ENCODE measurements at places on chromosomes 5 and 9. TPM values are rescaled to one million over a fixed set of nuclear protein-coding genes. Genes with fewer than 3 reads are reported as not detected.

Gene NEURL1B
- total RNA-seq = 4.8 TPM

Gene SELENOP
- total RNA-seq = 1.4 TPM

Gene TAF1L
- total RNA-seq = under 0.01 TPM

Gene SLF1
- 3.6 TPM for total RNA-seq

Gene PCDHB15
- total RNA-seq = 0.50 TPM

Gene TMEFF1
- 0.21 TPM for total RNA-seq

Gene SLC45A2
- 0.14 TPM for total RNA-seq

Gene PCDHA10
- total RNA-seq = 1.6 TPM

Gene SPATA31D3
- not detected for total RNA-seq

Gene ANKHD1
- 114 TPM for total RNA-seq

Gene CPLANE1
- 18.3 TPM for total RNA-seq

Gene IFNK
- total RNA-seq = not detected

Gene ZDHHC11
- total RNA-seq = 5.0 TPM

Gene C7
- total RNA-seq = not detected

Gene DDX4
- total RNA-seq = under 0.01 TPM

Gene PDZD2
- total RNA-seq = 11.5 TPM

Gene SPATA31A3
- total RNA-seq = not detected

Gene SLC1A1
- total RNA-seq = 1.8 TPM

Gene PHF24
- total RNA-seq = 0.68 TPM

Gene INSYN2B
- 0.07 TPM for total RNA-seq

Gene URM1
- total RNA-seq = 19.5 TPM

Gene HAVCR1
- not detected for total RNA-seq

Gene MYMK
- not detected for total RNA-seq

Gene BRD9
- total RNA-seq = 41.8 TPM

Gene WNT8A
- not detected for total RNA-seq

Gene GFI1B
- not detected for total RNA-seq

Gene STPG3
- total RNA-seq = not detected

Gene CDH6
- total RNA-seq = 0.14 TPM

Gene SEMA6A
- total RNA-seq = 13.0 TPM

Gene DMRT3
- not detected for total RNA-seq

Gene RFK
- 39.3 TPM for total RNA-seq

Gene ANP32B
- 13.0 TPM for total RNA-seq

Gene HEXB
- 197 TPM for total RNA-seq

Gene GAS1
- total RNA-seq = 0.34 TPM

Gene MCC
- total RNA-seq = 58.1 TPM

Gene PCDHGA12
- 2.2 TPM for total RNA-seq
